ENCODE measurements at places on chromosomes 2 and 18. TPM values are rescaled to one million over a fixed set of nuclear protein-coding genes. Genes with fewer than 3 reads are reported as not detected.

The NPHP1 gene
- total RNA-seq = 2.0 TPM

The TM4SF20 gene
- 0.28 TPM for total RNA-seq

DNA sequence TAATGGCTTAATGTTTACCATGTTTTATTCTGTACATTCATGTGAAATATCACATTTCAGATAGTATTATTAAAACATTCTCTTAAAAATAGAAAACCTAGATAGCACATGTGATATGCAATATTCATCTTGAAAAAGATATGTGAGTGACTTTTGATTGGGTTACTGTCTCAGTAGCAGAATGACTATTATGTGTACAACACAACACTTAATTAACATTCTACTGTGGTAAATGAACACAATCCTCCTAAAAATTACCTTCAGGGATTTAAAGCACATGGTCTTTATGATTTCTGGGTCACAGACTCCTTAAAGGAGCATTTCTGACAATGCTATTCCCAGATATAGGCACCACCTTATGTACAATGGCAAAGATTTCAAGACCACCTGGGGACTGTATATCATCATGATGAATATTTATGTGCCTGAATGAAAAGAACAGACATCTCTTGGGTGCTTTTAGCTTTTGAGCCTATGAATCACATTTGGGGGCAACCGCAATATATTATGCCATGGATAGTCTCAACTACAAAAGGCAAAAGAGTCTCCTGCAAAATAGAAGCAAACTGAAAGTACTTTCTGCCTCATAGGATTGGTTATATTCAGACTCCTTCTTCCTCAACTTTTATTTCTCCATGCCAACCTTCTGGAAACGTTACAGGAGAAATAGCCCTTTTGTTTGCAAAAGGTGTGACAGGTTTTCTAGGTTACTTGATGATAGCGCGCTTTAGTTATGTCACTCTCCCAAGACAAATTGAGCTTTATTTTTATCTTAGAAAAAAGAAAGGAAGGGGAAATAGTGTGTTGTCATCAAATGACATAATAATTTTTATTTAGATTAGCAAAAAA is 259.0 kb downstream of the CALCRL start:
- no peak for DNase-seq

- no peak for DNase-seq
Observed at GRCh38 chr18:62844850-62845643, 129.7 kb downstream of the PHLPP1 start.

The ARHGAP28 gene
- total RNA-seq = 118 TPM

DNA sequence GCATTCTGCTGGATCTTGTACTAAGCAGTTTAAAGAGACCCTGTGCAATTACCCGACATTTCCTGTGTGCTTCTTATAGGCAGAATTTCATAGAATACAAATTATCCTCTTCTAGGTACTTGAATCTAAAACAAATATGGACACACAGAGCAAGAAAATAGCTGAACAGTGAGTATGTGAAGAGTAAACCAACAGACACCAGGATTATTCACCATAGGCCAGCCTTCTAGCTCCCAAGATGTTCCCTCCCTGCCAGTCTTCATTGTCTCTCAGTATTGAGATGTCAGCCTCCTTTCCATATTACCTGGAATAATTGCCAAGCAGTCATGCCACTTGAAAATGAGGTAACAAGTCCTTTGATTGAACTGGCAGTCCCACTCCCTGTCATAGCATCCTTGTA is 187.1 kb downstream of the PTPRM start:
- DNase-seq = no peak

- no peak for DNase-seq
Observed at GRCh38 chr2:26535663-26536275, 57.8 kb upstream of the OTOF start.

GRCh38 chr18:58668897-58669296 is 2.4 kb upstream of the MALT1 start:
- DNase-seq = no peak

GRCh38 chr18:37502036-37502435 is 63.6 kb downstream of the CELF4 start:
- no peak for DNase-seq

The REG3A gene
- 0.45 TPM for total RNA-seq

DNA sequence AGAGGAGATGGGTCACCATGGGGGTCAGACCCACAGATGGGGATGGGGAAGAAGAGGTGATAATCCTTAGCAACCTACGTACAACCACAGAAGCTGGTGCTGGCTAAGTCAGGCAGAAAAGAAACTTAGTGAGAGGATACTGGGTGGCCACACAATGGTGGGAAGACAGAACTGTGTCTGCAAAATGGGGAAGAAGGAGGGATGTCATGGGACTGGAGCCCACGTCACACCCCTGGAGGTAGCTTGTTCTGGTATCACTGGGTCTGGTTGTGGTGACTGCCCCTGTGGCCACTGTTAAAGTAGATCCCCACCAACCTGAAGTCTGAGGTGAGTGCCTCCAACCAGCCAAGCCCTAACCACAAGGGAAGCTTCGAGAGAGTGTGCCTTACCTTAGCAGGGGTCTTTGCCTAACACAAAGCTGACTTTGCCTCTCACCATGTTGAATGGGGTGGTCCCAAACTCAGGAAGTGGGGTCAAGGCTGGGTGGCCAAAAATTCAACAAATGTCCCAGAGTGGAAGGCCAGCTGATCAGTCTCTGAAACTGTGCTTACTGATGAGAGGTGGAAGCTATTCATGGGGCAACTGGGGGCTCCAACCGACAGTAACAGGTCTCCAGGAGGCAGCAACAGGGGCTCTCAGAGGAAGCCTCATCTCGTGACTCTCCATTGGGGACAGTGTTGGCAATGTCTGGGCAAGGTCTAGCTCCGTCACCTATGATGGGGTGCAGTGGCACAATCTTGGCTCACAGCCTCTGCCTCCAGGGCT is 64.8 kb upstream of the SLC1A4 start:
- DNase-seq = no peak

- no peak for DNase-seq
Observed at GRCh38 chr2:70639841-70640436, 86.3 kb upstream of the TGFA start.

GRCh38 chr2:55751966-55752365 is 58.3 kb upstream of the PNPT1 start:
- no peak for DNase-seq

DNA sequence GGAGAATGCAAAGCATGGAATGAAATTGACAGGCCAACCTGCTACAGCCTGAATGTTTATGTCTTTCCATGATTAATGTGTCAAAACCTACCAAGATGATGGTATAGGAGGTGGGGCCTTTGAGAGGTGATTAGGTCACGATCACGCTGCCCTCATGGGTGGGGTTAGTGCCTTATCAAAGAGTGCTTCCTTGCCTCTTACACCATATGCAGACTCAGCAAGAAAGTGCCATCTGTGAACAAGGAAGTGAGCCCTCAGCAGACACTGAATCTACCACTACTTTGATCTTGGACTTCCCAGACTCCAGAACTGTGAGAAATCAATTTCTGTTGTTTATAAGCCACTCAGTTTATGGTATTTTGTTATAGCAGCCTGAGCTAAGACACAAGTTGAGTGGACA is 147.5 kb upstream of the BCL2L11 start:
- DNase-seq = no peak

The SCN9A gene
- total RNA-seq = 14.3 TPM

The CHRNG gene
- total RNA-seq = not detected

The PAX8 gene
- 7.5 TPM for total RNA-seq

GRCh38 chr2:133598769-133599168 is 30.5 kb upstream of the NCKAP5 start:
- no peak for DNase-seq

DNA sequence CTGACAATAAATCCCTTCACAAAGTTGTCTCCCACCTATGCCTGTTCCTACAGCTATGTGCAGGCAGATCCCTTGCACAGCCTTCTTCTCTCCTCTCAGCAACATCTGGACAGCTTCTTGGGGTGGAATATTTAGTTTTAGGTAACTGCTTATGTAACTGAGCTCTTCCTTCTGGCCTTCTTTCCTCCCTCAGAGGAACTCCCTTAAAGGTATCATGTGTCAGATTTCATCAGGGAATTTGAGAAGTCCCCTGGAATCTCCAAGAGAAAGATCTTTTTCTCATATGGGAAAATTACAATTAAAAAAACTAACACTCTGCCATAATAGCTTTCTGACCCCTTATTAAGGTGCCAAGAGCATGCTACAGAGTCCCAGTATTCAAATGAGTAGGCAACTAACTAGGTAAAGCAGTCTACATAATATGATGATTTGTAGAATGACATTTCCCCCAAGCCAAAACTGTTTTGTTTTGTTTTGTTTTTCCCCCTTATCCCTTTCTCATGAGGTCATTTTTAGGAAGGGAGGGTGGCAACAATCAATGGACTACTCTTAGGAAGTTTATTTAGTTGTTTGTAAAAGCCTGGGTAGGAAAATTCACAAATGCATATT is 2.4 kb downstream of the TMEM200C start:
- DNase-seq = no peak

- no peak for DNase-seq
Observed at GRCh38 chr2:144582651-144583380, 62.9 kb upstream of the ZEB2 start.

DNA sequence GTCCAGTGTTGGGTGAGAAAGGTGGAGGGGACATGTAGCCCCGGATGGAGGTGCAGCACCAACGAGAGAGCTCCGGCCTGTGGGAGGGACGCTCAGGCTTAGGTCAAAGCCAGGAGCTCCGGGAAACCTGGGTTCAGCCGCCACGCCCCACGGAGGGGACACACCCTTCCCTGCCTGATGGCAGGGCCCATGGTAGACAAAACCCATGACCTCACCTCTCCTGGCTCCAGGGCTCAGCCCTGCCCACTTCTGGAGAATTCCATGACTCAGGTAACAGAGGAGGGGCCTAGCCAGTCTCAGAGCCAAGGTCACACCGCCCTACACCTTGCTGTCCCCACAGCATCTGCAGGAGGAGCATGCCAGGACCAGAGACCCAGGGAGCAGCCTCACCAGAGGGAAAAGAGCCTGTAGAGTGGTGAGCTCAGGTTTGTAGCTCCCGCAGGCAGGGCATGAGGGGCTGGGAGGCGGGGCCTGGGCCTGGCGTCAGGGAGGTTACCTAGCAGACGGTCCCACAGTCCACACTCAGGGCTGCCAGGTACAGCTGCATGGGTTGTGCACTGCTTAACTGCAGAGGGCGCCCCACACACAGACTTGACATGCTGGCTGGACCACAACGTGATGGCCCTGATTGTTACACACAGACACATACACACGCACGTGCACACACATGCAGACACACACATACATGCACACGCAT is 70.8 kb upstream of the SMAD7 start:
- DNase-seq = peak; percentile 66

DNA sequence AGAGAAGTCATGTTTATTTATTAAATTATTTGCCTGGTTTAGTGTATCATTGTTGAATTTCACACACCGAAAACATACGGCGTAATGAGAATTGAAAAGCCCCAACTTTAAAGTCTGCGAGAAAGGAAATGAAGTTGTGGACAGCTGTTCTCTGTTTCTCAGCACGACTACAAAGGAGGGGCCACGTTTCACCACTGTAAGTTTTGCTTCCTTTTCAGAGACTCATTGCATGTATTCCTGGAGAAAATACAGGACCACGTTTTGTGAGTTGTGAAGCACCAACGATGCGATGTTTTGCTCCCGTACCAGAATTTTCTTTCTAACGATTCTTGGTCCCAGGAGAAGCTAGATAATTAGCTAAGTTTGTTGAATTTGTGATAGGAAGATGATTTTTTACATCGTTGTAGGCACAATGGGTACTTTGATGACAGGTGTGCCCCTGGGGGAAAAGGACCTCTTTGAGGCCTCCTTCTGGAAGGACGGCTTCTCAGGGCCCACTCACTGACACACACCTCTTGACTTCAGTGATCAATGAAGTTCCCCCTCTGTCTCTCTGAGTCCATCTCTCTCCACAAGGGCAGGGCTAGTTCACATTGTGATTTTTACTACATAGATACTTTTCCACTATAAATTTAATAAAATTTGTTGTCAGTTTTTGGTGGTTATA is 23.7 kb upstream of the ACKR3 start:
- no peak for DNase-seq

- no peak for DNase-seq
Observed at GRCh38 chr18:10315522-10315921, 138.9 kb upstream of the APCDD1 start.

DNA sequence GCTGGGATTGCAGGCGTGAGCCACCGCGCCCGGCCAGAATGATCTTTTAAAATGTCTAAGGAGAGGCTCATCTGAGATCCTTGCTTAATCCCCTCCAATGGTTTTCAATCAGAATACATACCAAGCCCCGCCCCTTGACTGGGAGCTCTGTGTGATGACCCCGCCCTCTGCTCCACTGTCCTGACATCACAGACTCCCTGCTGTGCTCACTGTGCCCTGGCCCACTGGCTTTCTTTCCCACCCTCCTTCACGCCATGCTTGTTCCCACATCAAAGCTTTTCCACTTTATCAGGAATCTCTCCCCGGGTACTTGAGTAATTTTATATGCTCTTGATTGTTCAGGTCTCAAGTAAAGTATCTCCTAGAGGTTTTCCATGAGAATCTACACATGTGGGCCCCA is 762.3 kb upstream of the ID2 start:
- no peak for DNase-seq

DNA sequence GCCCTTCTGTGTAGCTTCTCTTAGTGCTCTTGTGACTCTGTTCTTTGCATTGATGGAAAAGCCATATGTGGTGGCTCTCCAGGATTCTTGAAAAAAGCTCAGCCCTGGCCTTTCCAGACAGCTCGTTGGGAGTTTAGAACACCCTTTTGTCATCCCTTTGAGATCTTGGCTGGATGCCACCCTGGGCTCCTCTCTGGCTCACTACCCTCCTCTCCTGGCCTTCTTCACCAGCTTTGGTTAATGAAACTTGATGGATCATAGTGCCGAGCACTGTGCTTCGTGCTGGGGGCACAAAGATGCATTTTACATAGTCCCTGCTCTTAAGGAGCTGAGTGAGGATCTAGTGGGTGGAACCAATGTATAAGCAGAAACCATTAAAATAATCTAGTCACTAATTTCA is 15.6 kb upstream of the FHOD3 start:
- no peak for DNase-seq

The SCN7A gene
- 0.23 TPM for total RNA-seq

GRCh38 chr18:62730941-62731340 is 15.6 kb downstream of the PHLPP1 start:
- DNase-seq = no peak

- DNase-seq = no peak
Observed at GRCh38 chr2:216362730-216363129, 9.6 kb downstream of the MARCHF4 start.

- DNase-seq = no peak
Observed at GRCh38 chr2:1450915-1451314, 37.7 kb downstream of the TPO start.

The OSBPL6 gene
- 1.5 TPM for total RNA-seq

- no peak for DNase-seq
Observed at GRCh38 chr2:104501929-104502328, 352.0 kb upstream of the POU3F3 start.

The ESPNL gene
- total RNA-seq = not detected

DNA sequence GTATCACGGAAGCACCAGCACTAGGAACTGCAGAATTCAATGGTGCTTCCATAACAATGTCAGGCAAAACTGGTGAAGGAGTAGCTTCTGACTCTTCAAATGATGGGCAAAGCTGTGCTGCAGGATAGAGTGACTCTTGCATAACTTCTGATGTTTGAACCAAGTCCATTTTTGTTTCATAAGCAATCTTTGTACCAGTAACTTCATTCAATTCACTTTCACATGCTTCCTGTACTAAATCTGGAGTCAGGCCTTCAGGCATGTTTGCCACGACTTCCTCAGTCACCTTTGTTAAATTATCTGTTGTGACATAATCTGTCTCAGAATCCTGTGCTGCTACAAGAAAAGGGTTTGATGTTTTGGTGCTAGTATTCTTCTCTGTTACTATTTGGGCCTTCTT is 24.0 kb downstream of the RTN4 start:
- no peak for DNase-seq

All from Caco-2 (cell line).